ENCODE measurements at places on chromosomes 6 and 20. TPM values are rescaled to one million over a fixed set of nuclear protein-coding genes. Genes with fewer than 3 reads are reported as not detected.

GNMT gene
- polyA plus RNA-seq = 2.6 TPM

SCRT2 gene
- 0.07 TPM for polyA plus RNA-seq

NFS1 gene
- polyA plus RNA-seq = 36.2 TPM

LCA5 gene
- 9.1 TPM for polyA plus RNA-seq

PRIM2 gene
- 16.6 TPM for polyA plus RNA-seq

EPPIN gene
- 0.10 TPM for polyA plus RNA-seq

CD93 gene
- 43.9 TPM for polyA plus RNA-seq

- DNase-seq = no peak
Measured at GRCh38 chr6:15058200-15059061, 187.4 kb upstream of the JARID2 start.

DNA sequence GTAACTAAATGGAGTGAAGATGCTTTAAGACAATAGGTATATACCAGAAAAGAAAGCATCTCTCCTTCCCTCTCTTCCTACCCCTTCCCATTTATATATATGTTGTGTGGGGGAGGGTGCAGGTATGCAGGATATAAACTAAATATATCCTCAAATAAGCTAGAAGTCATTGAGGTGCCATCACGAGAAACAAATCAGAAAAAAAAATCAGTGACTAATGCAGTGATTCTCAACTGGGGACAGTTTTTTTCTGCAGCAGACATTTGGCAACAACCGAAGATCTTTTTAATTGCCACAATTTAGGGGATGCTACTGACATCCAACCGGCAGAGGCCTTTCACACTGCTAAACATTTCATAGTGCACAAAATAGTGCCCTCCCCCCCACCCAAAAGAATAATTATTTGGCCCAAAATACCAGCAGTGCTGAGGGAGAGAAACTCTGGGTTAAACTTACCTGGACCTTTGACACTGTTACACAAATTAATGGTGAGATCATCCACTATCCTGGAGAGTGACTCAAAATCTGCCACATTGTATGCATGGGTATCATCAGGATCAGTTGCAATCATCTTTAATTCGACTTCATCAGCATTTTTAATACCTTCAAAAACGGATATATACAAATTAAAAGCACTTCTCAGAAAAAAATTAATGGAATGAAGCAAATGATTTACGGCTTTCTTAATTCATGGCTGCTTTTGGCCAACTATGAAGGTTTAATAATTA is 55.0 kb downstream of the COL12A1 start:
- no peak for DNase-seq

- DNase-seq = no peak
Measured at GRCh38 chr6:154318721-154319120, 37.9 kb downstream of the IPCEF1 start.

DNA sequence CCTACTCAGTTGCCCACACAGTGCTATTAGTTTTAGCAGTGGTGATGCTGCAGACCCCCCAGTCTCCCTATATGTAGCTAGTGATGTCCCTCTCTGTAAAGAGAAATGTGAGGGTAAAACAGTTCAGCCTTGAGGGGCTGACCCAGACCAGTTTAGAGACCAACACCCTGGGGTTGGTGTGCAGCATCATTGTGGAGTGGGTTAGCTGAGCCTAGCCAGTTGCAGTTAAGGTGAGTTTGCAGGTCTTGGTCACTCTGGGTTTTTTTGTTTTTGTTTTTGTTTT is 401 bp upstream of the B3GALT4 start:
- DNase-seq = no peak

GRCh38 chr6:139133262-139134063 is 1.4 kb upstream of the HECA start:
- no peak for DNase-seq

DNA sequence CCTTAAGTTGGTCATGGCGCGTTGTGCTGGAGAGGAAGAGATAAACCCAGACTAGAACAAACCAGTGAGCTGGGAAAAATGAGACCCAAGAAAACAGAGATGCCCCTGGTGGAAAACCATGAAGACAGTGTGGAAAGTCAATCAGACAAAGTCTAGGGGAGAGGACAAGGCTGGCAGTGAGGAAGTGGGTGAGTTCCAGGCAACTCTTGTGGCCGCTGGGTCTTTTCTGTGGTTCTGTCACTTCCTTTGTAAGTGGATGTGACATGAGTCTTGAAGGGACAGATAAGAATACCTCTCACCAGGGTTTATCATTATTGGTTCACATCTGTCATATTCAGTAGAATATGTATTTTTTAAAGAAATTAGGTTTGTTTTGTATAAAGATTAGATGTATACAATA is 738.4 kb downstream of the DHX35 start:
- DNase-seq = no peak

DNA sequence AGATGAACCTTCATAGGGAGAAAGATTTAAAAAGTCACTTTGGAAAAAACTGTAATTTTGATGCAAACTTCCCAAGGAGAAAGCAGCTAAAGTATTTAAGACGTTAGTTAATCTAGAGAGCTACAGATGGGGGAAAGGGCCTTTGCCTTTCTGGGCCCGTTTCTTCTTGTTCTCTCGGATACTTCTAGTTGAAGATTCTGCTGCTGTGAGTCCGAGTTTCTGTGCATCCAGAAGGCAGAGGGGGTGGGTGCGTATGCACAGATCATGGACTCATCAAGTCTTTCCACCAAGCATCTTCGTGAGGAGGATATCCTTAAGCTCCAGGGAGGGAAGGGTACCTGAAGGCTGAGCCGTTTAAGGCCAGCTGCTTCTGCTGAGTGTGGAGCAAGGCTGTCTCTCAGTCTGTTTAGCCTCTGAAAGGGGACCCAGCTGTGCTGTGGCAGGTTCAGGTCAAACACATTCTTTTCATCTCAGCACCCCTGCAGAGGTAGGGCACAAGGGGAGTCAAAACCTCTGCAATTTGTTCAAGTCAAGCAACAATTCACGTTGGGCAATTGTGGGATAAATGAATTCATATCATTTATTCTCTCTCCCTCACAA is 4.3 kb downstream of the LAMP5 start:
- DNase-seq = no peak

DNA sequence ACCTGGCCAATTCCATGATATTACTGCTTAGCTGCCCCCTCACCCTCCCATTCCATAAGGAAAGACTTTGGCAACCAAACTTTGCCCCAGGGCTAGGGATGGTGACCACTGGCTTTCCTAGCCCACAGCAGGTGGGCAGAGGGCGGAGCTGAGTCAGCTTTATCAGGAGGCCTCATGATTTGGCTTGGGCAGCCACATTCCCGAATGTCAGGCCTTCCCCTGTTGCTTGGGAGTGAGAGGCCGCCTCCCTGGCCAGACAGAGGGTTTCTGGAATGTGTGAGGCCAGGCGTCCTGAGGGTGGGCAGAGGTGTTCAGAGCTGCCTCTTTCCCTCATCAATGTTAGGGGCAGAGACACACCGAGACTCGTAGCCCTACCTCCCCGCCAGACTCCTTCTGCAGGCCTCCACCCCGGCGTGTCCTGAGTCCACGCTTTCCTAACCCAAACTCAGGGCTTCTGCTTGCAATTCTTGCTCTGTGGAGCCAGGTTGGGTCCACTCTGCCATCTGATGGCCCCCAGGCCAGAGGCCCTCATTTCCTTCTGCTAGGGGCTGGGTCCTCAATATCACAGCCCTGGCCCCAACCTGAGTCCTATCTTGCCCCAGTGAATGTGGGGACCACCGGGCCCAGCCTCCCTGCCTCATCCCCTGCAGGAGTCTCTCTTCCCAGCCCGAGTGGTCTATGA is 19.3 kb downstream of the UQCC2 start:
- DNase-seq = no peak

DNA sequence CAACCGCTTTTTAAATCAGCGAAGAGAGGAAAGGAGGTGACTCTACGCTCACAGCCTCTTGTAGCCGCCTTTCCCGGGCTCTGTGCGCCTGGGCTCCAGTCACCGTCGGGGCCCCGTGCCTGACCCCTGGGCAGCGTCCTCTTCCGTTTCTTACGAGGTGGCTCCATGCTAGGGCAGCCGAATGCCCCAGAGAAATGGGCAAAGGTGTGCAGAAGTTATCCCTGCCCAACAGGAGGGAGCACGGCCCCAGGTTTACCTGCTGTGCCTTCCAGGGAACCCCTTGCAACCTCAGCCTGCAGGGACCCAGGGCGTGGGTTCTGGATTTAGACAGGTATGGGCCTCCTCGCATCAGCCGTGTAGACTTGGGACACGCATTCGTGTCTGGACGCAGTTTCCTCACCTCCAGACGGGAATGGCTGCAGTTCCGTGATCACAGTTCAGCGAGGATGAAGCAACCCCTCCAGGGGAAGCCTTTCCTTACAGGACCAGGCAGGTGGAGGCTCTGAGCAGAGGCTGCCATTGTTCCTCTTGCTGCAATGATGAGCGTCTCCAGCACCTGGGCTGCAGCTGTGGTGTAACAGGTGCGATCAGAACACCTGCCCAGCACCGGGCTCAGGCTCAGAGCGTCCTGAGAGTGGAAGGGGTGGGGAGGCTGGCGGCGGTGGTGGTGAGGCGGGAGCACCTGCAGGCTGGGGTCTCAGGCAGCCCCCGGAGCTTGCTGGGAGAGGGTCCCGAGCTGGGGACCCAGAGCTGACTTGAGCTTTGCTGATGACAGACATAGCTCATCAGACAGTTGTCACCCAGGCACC is 81.3 kb upstream of the BHLHE23 start:
- no peak for DNase-seq

DNA sequence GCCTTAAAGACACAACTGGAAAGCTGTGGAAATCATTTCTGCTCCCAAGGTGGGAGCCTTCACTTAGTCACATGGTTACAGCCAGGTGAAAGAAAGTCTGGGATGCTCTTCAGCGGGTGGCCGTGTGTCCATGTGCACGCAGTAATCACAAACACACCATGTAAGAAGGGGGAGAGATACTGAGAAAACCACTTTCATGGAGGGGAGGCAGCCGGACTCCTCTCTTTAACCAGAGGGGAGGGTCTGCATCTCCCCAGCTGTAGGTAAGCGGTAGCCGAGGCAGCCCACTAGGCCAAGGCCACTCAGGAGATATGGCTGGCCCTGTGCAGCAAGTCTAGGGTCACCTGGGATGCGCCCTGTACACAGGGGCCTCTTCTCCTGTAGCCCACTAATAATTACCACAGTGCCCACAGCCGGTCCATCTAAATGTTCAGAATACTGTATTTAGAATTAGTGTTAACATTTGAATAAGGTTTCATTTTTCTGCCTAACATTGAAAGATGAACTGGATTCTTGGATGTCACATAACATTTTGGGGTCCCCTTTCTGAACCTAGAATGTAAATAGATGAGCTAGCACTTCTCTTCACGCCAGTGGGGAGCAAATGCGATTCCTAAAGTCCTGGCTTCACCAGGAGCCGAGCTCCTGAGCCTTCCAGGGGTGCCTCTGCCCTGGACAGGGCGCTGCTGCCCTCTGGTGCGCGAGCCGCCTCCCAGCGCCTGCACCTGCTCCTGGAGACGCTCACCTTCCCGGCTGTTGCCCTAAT is 15.9 kb downstream of the GPR31 start:
- no peak for DNase-seq

GRCh38 chr6:45886776-45887175 is 128.9 kb downstream of the CLIC5 start:
- DNase-seq = no peak

DNA sequence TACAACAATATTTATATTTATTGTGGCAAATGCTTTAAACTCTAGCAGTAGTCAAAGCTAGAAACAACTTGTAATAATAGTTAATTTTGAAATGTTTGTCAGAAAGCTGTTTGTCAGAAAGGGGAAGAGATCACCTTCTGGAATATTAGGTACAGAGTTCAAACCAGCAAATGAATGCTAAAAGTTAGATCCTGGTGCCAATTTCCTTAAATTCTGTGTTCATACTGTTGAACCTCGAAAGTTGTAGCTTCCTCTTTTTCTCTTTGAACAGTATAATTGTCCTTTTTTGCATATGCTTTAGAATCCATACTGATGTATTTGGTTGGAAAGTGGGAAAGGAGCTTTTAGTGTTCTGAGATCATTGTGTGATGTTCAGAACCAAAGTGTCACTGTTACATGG is 22.4 kb downstream of the ITCH start:
- no peak for DNase-seq

- DNase-seq = no peak
Measured at GRCh38 chr6:128513878-128514277, 6.5 kb downstream of the PTPRK start.

- DNase-seq = no peak
Measured at GRCh38 chr20:21515300-21516179, 1.7 kb upstream of the NKX2-2 start.

DNA sequence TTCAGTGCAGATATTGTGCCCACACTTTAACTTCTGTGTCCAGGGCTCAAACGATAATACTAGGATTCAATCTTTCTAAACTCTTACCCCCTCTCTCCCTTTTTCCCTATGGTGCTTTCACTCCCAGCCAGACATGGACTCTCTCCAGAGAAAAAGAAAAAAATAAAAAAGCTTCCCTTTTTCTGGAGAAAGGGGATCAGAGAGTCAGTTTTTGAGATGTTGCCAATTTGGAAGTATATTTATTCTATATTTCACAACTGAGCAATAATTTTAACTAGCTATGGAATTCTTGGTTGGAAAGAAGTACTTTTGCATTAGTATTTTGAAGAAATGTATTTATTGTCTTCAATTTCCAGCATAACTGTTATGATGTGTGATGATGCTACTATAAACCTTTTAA is 72.2 kb upstream of the ZFP64 start:
- DNase-seq = no peak

GRCh38 chr6:16592223-16592911 is 168.9 kb downstream of the ATXN1 start:
- no peak for DNase-seq

GRCh38 chr6:126033696-126034095 is 47.4 kb downstream of the TRMT11 start:
- peak; percentile 45 for DNase-seq

DNA sequence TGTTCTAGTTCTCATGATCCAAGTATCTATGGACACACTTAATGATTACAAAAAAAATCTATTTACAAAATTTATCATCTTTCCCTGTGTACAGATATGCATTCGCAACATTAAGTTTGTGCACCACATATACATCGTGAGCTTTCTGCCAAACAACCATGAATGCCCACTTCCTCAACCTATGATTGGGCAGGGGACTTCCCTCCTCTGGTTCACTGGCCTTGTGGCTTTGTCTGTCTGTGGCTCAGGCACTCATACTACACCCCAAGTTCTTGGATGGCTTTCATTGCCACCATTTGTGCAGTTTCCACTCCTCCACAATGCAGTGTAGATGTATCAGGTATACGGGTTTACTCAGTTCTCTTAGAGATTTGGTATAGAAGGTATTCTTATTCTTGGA is 74.9 kb downstream of the HS3ST5 start:
- no peak for DNase-seq

DNA sequence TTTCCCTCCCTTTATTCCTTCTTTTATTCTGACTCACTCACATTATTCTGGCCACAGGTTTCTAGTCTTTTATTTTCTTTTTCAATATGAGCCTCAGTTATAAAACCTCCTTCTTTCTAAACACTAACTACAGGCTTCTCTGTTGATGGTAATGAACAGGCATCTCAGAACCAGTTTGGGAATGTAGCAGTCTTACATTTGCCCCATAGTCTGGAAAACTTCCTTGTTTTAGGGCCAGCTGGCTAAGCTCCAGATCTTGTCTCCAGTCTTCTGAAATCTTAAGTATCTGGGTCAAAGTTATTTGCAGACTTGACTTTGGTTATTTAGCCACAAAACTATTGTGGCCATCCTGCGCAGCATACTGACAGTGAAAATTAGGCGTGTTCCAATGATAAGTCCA is 97.0 kb upstream of the MAN1A1 start:
- no peak for DNase-seq

GRCh38 chr6:82987951-82988350 is 77.7 kb downstream of the UBE3D start:
- DNase-seq = no peak

- no peak for DNase-seq
Measured at GRCh38 chr6:101853231-101854085, 459.9 kb downstream of the GRIK2 start.

GRCh38 chr6:75492386-75493153 is 1.0 kb downstream of the FILIP1 start:
- no peak for DNase-seq
